ENCODE measurements at places on chromosomes 12 and 14. TPM values are rescaled to one million over a fixed set of nuclear protein-coding genes. Genes with fewer than 3 reads are reported as not detected.

The DCN gene
- polyA plus RNA-seq, result 315 TPM

The RESF1 gene
- polyA plus RNA-seq, result 71.5 TPM

The ADAM20 gene
- 0.01 TPM for polyA plus RNA-seq

The GNB3 gene
- 15.0 TPM for polyA plus RNA-seq

The A2ML1 gene
- polyA plus RNA-seq, result 0.13 TPM

The DLK1 gene
- polyA plus RNA-seq, result 7.8 TPM

The KCNA5 gene
- 1.4 TPM for polyA plus RNA-seq

The GPRC5D gene
- not detected for polyA plus RNA-seq

The WDR20 gene
- 10.7 TPM for polyA plus RNA-seq

The C1RL gene
- 22.3 TPM for polyA plus RNA-seq

The ZBTB39 gene
- polyA plus RNA-seq, result 1.3 TPM

The TAPBPL gene
- polyA plus RNA-seq, result 16.7 TPM

The RASSF9 gene
- polyA plus RNA-seq, result 0.84 TPM

The FAIM2 gene
- 7.8 TPM for polyA plus RNA-seq

The KRT81 gene
- polyA plus RNA-seq, result not detected

The RAD9B gene
- 4.9 TPM for polyA plus RNA-seq

The SLC38A1 gene
- polyA plus RNA-seq, result 71.5 TPM

The SLC2A14 gene
- polyA plus RNA-seq, result not detected

The BCAT1 gene
- polyA plus RNA-seq, result 1.6 TPM

The MANSC1 gene
- 9.1 TPM for polyA plus RNA-seq

The ABCC9 gene
- polyA plus RNA-seq, result 8.7 TPM

The RASAL1 gene
- not detected for polyA plus RNA-seq

The SIRT4 gene
- 6.2 TPM for polyA plus RNA-seq

The TROAP gene
- polyA plus RNA-seq, result 1.3 TPM

The SPTB gene
- 64.7 TPM for polyA plus RNA-seq

The PLCZ1 gene
- 0.88 TPM for polyA plus RNA-seq

The TAS2R14 gene
- 1.7 TPM for polyA plus RNA-seq

The NUMB gene
- polyA plus RNA-seq, result 18.9 TPM

The PAPLN gene
- 0.64 TPM for polyA plus RNA-seq

The MARS1 gene
- 94.7 TPM for polyA plus RNA-seq

The SERPINA1 gene
- 1.1 TPM for polyA plus RNA-seq

The GUCY2C gene
- not detected for polyA plus RNA-seq

The ASPG gene
- 2.8 TPM for polyA plus RNA-seq

The ACTR10 gene
- 64.6 TPM for polyA plus RNA-seq

The AMIGO2 gene
- 3.1 TPM for polyA plus RNA-seq

The HOXC4 gene
- not detected for polyA plus RNA-seq

The RFC5 gene
- polyA plus RNA-seq, result 2.4 TPM

The FAM186B gene
- 0.22 TPM for polyA plus RNA-seq

The MYH6 gene
- polyA plus RNA-seq, result 3,967 TPM

The TEX22 gene
- 0.22 TPM for polyA plus RNA-seq

The PZP gene
- 1.3 TPM for polyA plus RNA-seq

The ACOT4 gene
- 0.88 TPM for polyA plus RNA-seq

The EFCAB11 gene
- 0.95 TPM for polyA plus RNA-seq

The VASH1 gene
- polyA plus RNA-seq, result 13.6 TPM

The DIO2 gene
- 2.6 TPM for polyA plus RNA-seq

The DTX1 gene
- polyA plus RNA-seq, result 1.1 TPM

The C12orf50 gene
- polyA plus RNA-seq, result not detected

The ISM2 gene
- polyA plus RNA-seq, result not detected

The VAMP1 gene
- polyA plus RNA-seq, result 2.7 TPM

The FOXM1 gene
- polyA plus RNA-seq, result 0.44 TPM

The RHEBL1 gene
- polyA plus RNA-seq, result 0.43 TPM

The GRIP1 gene
- 0.95 TPM for polyA plus RNA-seq

The RNF212B gene
- polyA plus RNA-seq, result not detected

The SLC4A8 gene
- polyA plus RNA-seq, result 0.22 TPM

The ASCL1 gene
- polyA plus RNA-seq, result not detected

The UBC gene
- 1,619 TPM for polyA plus RNA-seq

The JPH4 gene
- polyA plus RNA-seq, result 0.22 TPM

The ENDOU gene
- polyA plus RNA-seq, result 0.29 TPM

The AJUBA gene
- polyA plus RNA-seq, result 5.3 TPM

The SSTR1 gene
- 0.22 TPM for polyA plus RNA-seq

Measured in heart right ventricle (tissue), 16 donors.